Dorsolateral prefrontal cortex (tissue), 122 donors: ENCODE measurements at places on chromosomes 12 and 14.

- DNase-seq: no peak
These were observed 1002.3 kb downstream of the FLRT2 start for GRCh38 chr14:86532219-86532618.

- DNase-seq: no peak
These were observed 546.6 kb upstream of the TBX3 start for GRCh38 chr12:115230606-115231005.

GRCh38 chr12:2064071-2064507 lies 11.3 kb downstream of the CACNA1C start:
- no peak for DNase-seq

- DNase-seq: no peak
These were observed 62.9 kb upstream of the PDE3A start for GRCh38 chr12:20305470-20305869.

DNA sequence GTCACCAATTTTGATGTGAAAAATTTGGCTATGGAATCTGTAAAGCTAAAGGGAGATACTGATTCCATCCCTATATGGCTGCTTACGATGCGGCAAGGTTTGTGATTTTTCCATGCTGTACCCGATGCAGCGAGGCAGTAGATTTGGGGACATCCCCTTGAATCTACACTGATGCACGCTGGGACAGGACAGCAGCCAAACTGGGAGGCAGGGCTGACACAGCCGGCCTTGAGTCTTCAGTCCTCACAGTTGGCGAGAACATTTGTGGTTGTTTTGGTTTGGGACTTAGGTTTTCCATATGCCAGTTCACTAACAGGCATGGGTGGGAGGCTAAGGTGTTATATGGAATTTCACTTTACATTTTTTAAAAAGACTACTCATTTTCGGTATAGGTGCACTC lies 3.8 kb downstream of the GALNT16 start:
- no peak for DNase-seq

GRCh38 chr12:46664761-46665287 lies 161.0 kb downstream of the SLC38A4 start:
- DNase-seq: no peak

DNA sequence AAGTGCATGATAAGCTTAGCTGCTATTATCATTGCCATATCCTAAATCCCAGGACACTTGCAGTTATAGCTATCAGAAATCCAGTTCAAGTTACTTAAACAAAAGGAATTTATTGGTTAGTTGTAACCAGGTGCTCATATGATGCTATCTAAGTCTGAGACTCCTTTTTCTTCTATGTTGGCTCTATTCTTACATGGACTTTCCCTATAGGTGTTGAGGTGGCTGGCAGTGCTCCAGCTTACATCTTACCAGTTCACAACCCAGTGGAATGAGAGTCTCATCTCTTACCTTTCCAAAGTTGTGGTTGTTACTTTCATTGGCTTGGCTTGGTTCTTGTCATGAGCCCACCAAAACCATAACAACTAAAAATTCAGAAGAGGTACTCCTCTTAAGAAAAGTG lies 94.6 kb downstream of the DACT1 start:
- DNase-seq: no peak

DNA sequence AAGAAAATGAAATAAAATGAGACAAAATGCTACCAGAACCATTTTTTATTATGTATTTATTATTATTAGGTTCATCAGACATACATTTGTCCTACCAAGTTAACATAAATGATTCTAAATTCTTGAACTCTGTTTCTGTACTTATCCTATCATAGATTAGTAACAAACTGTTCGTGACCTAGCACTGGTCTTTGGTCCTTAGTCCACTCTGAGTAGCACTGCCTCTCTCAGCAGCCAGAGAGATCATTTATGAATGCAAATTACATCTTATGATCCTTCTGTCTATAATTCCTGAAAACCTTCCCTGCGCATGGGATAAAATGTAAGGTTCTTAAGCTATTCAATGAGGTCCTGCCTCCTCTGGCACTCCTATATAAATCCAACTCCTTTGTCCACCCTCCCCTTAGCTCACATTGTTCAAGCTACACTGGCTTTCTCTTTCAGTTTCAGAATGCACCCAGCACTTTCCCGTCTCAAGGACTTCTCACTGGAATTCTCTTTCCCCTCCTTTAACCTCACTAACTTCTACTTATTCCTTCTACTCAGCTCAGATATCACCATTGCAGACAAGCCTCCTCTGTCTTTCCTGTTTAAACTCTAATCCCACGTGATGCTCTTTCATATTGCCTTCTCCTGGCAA lies 17.1 kb downstream of the PDZRN4 start:
- no peak for DNase-seq

DNA sequence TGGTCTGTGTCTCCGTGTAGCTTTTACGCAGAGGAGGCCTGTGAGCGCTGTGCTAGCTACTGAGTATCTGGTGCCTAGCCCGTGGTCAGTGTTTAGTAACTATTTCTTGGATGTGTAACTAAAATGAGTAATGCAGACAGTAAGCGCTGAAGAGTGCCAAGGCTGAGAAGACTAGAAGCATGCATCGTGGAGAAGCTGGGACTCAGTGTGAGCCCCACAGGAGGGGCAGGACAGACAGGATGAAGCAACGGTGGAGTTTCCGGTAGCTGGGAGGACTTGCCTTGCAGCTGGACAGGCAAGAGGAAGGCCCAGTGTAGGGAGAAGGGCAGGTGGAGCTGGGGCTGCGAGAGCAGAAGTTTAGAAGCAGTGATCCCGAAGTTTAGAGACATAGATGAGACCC lies 233.4 kb upstream of the FKBP4 start:
- no peak for DNase-seq

DNA sequence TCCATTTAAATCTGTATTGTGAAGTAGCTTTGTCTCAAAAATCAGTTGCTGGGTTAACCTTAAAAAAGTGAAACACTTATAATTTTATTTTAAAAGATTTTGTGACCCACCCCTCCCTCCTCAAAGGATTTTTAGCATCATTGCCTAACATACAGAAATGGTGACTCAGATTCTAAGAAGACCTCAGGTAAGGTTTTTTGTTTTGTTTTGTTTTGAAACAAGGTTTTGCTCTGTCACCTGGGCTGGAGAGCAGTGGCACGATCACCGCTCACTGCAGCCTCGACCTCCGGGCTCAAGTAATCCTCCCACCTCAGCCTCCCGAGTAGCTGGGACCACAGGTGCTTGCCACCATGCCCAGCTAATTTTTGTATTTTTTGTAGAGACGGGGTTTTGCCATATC lies 74.2 kb downstream of the GNS start:
- no peak for DNase-seq
